ENCODE measurements at places on chromosomes 6 and 20.

GRCh38 chr20:32702706-32703425 lies 29.1 kb upstream of the C20orf203 start:
- DNase-seq = peak; percentile 54

DNA sequence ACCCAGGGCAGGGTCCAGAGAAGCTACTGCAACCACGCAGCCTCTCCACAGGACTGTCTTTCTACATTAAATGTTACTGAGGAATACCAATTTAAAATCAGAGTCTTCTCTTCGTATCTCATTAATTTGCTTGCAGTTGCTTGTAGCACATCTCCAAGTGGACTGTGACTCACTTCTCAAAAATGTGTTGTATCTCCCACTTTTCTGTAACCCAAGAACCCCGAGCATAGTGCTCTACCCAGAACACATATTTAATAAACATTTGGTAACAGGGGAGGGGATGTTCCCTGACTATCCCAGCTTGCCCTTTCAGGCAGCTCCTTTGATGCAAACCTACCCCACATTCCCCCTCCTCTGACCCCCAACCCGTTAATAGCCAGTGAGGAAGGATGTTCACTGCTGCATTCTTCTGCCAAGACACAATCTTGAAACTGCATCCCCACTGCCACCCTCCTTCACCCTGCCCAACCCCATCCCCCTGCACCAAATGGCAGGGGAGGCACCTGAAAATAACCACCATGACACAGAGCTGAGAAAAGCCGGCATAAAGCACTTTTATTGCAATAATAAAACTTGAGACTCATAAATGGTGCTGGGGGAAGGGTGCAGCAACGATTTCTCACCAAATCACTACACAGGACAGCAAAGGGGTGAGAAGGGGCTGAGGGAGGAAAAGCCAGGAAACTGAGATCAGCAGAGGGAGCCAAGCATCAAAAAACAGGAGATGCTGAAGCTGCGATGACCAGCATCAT lies 24.2 kb downstream of the FKBP1A start:
- no peak for DNase-seq

DNA sequence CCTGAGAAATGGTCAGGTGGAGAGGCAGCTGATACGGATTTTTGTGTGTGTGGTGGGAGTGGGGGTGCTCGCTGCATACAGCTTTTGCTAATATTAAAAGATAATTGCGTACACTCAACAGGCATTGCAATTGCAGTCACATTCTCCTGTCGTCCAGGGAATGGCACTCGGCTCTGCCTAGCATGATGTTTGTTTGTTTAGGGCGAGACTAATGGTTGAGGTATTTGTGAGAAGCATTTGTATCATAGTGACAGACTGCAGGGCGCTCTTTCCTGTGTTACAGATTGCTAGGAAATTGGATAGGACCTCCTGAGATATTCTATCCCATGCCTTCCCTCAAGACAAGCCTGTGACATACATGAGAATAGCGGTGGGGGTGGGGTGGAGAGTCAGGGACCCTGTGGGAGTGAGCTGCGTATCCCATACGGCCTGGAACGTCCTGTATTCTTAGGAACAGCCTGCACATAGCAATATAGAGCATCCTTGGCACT lies 207.4 kb downstream of the SOX4 start:
- peak; percentile 75 for DNase-seq

- no peak for DNase-seq
Measured at GRCh38 chr6:163771180-163771579, 356.7 kb downstream of the QKI start.

DNA sequence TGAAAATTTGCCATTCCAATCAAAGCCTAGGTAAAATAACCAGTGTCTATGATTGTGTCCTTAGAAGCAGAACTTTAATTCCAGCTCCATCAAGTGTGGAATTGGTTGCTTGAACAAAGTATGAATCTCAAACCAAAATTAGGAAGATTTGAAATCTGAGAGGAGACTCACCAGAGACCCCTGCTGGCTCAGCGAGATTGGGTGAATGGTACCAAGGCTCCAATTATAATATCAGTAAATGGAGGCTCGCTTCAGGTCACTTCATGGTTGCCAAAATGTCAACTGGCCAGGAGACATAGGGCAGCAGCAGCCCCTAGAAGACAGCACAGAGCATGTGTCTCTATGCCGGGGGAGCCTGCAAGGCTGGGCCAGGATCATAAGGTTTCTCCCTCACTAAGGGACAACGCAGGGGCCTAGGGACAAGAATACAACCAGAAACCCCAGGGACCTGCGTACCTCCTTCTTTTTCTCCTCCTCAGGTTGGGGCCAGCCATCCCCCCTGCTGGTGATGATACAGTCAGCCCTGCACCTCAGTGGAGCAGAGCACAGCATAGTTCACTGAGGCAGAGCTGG lies 14.0 kb downstream of the RBL1 start:
- no peak for DNase-seq

GRCh38 chr6:81612136-81612535 lies 140.3 kb downstream of the TENT5A start:
- no peak for DNase-seq

- DNase-seq = no peak
Measured at GRCh38 chr6:90100059-90100665, 196.5 kb downstream of the BACH2 start.

DNA sequence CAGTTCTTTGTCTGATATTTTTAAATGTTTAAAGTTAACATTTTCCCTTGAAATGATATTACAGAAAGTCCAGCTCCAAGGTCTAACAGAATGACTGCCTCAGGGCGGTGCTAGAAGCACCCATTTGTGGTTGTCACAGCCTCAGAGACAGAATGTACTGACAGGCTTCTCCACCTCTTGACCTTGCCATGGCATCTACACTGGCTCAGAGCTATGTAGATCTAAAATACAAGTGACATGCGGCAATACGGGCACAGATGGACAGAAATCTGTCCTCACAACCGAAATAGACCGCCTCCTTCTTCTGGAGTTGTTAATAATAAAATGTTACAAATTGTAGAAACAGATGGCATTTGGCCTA lies 167.2 kb upstream of the THEMIS start:
- DNase-seq = no peak

DNA sequence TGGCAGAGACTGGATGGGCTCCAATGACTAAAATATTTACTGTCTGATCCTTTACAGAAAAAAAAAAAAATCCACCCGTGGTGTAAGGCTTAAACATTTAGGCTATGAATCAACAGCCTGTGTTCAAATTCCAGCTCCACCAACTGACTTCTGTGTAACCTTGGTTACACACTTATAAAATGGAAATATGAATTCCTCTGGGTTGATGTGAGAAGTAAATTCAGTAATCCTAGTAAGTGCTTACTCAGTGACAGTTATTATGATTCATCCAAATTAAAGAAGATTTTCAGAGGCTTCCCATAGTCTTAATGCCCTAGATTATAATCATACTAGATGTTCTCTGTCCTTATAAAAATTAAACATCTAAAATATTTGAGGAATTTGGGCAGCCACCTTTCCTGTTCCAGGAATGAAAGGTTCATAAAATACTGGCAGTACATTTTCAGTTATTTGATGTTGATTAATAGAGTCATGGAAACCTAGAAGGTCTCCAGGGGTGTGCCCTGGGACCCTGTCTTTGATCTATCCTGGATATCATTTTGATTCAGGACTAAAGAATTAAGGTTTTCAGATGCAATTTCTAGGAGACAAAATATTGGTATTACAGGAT lies 180.3 kb upstream of the ZNF217 start:
- no peak for DNase-seq

DNA sequence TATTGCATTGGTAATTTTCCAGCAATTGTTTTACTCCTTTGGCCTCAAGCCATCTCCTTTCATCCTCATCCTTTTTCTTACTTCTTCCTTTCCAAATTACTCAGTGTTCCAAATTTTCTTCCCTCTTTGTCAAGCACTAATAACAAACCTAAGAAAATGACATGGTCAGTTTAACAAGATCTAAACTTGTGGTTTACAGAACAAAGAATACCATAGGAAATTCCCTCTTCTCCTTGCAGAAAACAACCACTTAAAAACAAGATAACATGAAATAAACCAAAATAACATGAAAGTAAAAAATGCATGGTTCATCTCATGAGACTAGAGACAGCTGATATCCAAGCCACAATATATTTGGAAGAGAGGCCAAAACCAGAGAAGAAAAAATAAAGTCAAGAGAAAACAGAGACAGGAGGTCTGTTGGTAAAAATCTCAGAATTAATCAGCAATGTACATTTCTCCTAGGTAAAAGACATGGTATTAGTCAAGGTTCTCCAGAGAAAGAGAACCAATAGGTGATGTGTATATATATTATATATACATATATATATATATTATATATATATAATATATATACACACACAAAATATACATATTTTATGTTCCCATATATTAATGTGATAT lies 51.0 kb upstream of the SENP6 start:
- DNase-seq = no peak

DNA sequence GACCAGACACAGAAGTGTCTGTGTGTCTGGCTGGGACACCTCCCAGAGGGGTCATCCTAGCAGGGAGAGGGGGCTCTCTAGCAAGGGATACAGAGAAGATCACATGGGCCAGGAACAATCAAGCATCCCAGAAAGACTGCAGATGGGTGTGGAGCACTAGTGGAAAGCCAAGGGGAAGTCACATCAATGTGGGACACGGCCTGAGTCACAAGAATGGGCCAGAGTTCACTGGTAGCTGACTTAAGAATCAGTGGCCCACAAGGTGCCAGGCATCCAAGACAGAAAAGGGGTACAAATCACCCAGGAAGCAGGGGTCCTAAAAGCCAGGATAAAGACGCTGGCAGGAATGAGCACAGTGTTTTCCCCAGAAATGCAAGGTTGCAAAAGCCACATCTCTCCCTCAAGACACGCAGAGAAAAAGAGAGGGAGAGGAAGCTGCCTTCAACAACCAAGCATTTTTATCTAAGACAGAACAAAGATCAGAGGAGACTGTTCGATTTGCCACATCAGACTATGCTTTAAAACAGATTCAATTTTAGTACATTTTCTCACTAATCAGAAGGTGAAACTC lies 113.6 kb upstream of the DST start:
- DNase-seq = no peak

DNA sequence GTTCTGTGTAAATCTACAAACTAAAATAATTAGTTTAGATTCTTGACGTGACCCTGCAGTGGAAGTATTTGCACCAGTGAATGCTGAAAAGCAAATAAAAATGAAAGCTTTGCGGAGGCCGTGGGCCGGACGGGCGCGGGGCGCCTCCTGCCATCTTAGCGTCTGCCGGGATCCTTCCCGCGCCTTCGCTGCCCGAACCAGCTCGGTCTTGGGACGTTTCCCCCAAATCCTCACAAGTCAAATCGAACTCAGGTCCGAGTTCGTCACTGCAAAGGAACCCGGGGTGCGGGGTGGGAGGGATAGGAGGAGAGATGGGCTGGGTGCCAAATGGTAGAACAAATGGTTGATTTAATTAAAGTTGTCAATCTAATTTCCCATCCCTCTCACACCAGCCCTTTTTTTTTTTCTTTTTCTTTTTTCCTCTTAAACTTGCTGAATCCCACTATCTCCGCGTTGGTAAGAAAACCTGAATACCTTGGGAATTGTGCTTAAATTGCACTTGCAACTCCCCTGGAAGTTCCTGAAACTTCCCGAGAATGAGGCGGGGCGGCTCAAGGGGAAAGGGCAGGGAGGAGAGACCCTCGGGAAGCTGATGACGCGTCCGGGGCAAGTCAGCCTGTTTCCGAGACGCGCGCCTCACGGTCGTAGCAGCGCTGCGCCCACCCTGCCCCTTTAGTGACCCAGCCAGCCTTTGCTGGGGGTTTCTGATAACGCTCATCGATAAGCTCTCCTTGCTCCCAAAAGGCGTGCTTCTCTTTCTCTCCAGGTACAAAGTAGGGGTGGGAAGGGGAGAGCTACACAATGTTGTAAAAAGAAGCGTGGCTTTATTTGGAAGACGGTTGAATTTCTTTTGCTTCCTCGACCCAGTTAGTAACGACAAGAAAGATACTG lies 1.8 kb downstream of the GJA1 start:
- no peak for DNase-seq

GRCh38 chr6:137820425-137820824 lies 46.6 kb upstream of the TNFAIP3 start:
- no peak for DNase-seq

DNA sequence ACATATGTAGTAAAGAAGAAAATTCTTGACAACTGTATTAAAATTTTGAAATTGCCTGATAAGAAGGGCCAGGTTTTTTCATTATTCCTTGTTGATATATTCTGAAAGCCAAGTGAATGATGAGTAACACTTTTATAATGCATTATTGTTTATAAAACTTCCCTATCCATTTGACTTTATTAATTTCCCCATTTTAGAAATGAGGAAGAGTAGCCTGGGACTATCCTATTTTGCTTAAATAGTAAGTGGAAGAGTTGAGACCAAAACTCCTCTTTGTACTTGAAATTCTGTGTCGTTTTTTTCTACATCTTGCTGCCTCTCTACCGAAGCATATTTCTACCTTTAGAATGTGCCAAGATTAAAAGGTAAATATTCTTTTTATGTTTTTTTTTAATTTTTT lies 39.7 kb downstream of the TRMT11 start:
- no peak for DNase-seq

GRCh38 chr6:136763716-136764516 lies 28.4 kb downstream of the MAP3K5 start:
- no peak for DNase-seq

DNA sequence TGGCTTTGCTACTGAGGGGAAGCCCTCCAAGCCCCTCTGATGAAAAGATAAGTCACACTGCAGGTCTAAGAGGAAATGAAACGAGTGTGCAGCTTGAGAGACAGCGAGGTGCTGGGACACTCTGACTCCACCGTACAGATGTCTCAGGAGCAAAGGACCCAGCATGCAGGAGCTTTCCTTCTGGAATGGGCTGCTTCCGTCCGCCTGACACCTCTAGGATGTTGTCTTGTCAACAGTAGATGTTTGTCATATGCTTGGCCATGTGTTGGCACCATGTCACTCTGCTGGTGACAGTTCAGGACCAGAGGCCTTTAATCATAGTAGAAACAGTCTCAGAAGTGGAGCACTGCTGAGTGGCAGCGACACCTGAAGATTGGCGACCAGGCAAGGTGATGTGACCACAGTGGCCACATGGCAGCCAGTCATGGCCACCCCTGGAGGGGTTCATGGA lies 46.7 kb downstream of the SLC24A3 start:
- no peak for DNase-seq

GRCh38 chr6:161396539-161396938 lies 122.7 kb upstream of the AGPAT4 start:
- no peak for DNase-seq

- DNase-seq = no peak
Measured at GRCh38 chr6:170208182-170208601, 82.7 kb downstream of the DLL1 start.

- DNase-seq = no peak
Measured at GRCh38 chr6:48512390-48512789, 401.4 kb upstream of the PTCHD4 start.

GRCh38 chr20:23059846-23060245 lies 10.4 kb upstream of the THBD start:
- no peak for DNase-seq
